Stimulated activated CD4-positive, alpha-beta T cell treated with anti-CD3 and anti-CD28 coated beads, Interleukin-12 subunit alpha, Interleukin-12 subunit beta, amount 100 ng/mL, for 48 hours (primary cell): ENCODE measurements at places on chromosomes 6 and 20.
A peak's percentile ranks its signal among the peaks of the same experiment; 100 is the strongest.

- DNase-seq = no peak
Observed at GRCh38 chr6:100663219-100663863, 198.6 kb upstream of the SIM1 start.

DNA sequence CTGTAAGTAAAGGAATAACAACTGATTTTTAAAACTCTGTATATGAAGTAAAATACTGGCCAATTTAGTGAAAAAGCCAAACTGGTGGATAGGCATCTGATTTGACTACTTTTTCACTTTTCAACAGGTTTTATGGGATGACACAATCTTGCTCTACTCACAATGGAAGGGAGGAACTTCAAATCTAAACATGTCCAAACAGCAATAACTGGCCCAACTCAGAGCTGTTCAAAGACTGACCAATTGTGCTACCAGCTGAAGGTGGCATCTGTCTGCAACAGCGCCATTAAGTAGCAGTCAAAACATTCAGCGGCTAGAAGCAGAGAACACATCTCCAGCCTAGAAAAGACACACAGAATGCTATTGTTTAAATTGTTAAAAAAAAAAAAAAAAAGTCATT is 44.6 kb downstream of the SESN1 start:
- DNase-seq = no peak

DNA sequence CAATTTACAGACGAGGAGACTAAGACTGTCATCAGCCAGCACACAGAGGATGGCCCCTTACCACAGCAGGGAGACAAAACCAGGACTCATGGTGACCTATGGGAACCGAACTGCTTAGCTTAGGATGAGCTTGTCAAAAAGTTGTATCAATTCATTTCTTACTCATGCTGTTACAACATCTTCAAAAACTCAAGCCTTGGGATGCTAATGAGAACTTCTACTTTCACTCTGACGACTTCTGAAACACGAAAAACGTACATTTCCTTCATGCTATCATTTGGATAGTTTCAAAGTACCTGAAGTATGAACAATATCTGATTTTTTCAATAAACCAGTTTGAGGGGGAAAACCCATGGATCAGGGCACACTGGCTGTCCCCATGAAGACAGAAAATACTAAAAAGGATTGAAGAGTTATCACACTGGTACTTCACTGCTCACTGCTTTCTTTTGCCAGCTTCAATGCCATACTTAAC is 31.9 kb downstream of the HIVEP2 start:
- DNase-seq = no peak

DNA sequence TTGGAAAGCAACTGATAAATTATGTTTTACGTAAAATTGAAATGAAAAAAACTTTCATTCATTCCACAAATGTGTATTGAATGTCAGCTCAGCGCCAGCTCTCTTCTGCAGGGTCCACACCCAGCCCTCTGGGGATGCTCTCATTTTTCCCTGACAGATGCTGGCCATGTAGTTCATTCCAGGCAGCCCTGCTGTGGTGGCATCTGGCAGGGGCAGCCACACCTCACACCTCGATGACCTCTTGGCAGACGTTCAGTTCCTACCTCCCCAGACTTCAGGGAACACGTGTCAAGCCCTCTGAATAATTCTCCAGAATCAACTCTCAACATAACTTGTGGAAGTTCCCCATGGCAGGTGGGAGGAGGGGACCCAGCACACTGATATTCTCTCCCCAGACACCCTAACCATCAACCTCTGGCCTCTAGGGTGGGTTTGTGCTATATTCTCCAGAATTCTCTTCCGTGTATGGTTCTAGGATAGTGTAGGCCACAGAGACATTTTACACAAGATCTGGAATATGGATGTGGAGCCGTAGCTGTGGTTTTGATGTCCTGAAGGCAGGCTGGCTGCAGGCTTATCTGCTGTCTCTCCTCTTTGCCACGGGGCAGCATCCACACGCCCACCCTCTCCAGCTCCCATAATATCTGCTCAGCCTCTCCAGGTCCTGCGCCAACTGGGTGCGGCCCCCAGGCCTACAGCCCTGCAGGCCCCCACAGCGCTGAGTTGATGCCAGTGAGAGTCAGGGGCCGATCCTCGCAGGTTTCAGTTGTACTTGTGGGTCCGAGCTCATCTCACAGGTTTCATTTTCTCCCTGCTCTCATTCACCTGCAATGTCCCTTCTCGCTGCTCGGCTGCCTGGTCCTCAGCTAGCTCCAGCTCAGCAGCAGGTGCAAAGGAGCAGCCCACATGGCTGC is 175.8 kb upstream of the ARID1B start:
- DNase-seq = no peak

GRCh38 chr6:37628611-37629320 is 68.9 kb downstream of the MDGA1 start:
- DNase-seq = no peak

DNA sequence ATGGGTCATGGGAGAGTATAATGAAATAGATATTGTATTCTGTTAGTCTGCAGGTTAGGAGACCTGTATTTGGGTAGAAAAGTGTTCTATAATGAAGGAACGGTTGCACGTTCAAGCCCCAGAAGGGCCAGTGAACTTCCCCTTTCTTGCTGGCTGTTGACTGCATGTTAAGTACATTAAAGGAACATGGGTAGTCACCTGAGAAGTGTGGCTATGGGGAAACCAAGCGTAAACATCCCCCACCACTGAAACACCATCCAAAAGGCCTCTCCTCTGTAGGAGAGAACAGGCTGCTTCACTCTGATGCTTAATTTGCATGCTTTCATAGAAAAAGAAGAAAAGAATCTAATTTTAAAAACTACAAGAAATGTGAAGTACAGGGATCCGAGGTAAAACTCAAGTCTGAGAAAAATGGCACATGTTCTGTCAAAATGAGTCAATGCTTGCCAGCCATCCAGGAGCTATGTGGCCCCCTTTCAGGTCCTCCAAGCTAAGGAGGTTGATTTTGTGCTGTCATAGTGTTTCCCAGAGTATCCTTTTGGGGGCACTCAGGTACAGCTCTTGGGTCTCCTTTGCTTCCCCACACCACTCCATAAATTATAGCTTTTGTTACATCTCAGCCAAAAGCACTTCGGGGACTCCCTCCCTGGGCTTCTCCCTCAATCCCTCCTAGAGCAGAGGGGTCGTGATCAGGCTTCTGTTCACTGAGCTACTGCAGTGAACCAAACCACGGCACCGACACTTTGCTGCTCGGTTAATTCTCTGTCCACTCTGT is 283.7 kb upstream of the AGPAT4 start:
- no peak for DNase-seq

- DNase-seq = no peak
Observed at GRCh38 chr20:23125159-23125558, 39.0 kb upstream of the CD93 start.

DNA sequence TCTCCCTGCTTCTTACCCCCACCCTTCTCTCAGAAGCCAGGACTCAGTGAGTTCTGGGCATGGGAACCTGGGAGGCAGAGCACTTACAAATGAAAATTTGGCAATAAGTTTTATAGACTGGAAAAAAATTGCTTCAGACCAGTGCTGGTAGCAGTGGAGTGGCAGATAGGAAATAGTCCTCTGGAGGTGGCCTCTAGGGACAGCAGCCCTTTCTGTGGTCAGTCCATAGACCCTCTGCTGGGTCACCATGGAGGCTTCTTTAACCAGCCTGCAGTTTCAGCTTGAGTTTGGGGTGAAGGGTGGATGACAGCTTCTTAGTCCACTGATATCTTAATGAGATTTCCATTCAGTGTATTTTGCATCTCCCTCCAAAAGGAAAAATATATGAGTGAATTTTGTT is 179.1 kb downstream of the ARID1B start:
- no peak for DNase-seq

GRCh38 chr20:13546497-13547131 is 92.1 kb downstream of the TASP1 start:
- DNase-seq = peak; percentile 58

DNA sequence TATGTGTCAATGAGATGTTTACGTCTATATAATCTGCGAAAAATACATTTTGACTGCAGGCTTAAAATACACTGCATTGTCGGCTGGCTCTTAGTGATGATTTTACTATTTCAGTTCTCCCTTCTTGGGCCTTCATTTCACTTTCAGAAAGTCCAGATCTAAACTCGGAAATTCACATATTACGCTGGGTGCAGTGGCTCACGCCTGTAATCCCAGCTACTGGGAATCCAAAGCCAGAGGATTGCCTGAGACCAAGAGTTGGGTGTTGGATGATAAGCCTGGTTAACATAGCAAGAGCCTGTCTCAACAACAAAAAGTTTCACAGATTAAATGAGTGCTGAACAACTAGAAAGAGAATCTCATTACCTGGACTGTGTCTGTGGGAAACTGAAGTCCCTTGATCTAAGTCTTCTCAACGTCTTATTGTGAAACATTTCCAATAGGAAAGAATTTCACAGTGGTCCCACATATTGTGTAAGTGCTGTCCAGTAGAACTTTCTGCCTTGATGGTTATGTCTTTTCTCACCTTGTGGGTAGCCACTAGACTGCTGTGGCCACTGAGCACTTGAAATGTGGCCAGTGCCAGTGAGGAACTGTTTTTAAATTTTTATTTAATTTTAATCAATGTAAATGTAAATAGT is 1.9 kb downstream of the GINM1 start:
- no peak for DNase-seq

- DNase-seq = no peak
Observed at GRCh38 chr6:136767570-136768309, 24.5 kb downstream of the MAP3K5 start.

DNA sequence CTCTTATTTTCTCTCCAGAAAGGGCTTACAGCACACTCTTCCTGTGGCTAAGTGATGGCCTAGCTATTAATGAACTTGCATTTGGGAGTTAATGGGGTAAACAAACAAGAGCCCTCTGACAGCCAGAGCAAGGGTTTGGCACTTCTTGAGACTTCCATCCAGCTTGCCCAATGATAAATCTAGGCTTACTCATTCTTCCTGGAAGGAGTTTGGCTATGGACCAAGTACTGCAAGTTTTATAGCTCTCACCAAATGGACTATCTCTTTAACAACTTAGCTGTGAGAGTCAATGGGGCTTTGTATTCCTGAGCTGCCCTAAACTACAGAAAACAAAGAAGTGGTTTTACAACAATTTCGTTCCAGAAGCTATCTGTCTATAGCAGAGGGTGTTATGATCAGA is 16.7 kb upstream of the PI3 start:
- no peak for DNase-seq
